ENCODE measurements at places on chromosomes 5 and 9.

- DNase-seq, result no peak
Observed at GRCh38 chr5:115086473-115086872, 83.2 kb downstream of the TRIM36 start.

- DNase-seq, result no peak
Observed at GRCh38 chr5:173989432-173990082, 587 bp downstream of the C5orf47 start.

- DNase-seq, result no peak
Observed at GRCh38 chr9:107545036-107545435, 55.5 kb upstream of the KLF4 start.

DNA sequence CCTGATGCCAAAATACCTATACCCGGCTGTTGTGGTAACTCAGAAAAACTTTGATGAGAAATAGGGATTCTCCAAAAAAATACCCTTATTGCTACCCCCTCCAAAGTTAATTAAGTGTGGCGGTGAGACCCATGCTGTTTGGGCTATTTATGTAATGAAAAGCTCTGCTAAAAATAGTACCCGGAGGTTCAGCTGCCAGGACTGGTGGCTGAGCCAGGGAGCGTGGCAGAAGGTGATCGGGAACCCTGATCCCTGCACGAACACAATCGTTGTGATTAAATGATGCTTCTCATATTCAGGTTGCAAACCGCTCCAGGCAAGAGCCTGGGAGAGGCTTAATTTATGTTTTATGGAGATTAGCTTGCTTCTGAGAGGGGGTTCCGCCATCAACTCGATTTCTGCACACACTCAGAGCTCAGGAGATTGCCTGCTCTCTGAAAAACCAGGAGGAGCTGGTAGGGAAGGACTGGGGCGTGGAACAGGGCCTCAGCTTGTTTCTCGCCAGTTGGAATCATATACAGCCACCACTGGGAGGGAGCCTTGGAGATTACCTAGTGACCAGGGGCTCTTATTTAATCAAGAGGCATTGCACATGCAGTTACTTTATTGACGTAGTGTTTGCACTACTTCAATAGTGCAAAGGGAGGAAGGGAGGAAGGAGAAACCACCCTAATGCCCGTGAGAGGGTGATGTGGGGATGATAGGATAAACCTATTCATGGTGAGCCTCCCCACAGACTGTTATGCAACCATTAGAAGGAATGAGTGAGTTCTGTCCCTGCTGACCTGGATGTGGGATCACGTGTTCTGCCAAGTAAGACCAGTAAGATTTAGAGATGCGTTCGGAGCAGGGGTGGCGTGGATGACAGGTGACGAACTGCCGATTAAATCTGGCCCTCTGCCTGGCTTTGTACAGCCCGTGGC, 23.4 kb downstream of the HRH2 start:
- no peak for DNase-seq

DNA sequence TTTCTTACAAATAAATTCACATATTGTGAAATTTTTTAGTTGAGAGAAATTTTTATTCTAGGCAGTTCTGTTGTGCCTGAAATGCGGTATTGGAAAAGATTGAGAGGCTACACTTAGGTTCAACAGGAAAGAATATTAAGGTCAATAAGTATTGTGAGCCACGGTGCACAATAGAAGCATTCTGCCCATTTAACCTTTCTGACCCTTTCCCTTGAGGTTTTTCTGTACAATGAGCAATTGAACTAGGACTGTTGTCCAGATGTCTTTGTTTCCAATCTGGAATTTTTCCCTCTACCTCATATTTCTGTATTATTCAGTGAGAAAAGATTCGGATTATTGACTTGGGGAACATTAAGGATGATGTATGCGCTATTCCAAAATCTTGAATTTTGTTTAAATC, 205.2 kb downstream of the NR3C1 start:
- no peak for DNase-seq

DNA sequence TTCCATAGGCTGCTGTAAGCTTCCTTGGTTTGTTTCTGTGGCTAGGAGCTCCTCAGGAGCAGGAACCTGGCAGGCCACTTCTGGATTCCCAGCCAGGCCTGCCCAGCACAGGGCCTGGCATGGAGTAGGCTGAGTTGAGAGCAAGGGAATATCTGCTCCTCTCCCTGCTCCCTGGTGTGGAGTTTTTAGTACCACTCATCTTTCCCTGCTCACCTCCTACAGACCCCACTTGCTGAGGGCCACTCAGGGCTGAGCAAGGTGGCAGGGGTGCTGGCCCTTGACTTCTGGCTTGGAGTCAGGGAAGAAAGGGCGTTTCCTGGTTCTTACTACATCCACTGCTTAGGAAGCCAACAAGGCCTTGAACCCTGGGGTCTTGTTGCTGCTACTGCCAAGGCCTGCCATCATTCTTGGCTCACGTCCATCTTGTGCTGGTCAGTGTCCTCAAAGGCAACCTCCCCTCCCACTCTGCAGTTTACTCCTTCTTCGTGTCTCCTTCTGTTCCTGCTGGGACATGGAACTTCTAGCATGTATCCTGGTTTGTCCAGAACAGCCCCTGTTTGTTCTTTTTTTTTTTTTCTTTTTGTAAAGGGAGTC, 54.9 kb downstream of the PSD2 start:
- no peak for DNase-seq

GRCh38 chr9:131483319-131484050, 19.2 kb upstream of the POMT1 start:
- no peak for DNase-seq

- no peak for DNase-seq
Observed at GRCh38 chr5:36105819-36106218, 39.1 kb upstream of the UGT3A2 start.

GRCh38 chr5:172749076-172749475, 21.9 kb downstream of the DUSP1 start:
- DNase-seq, result no peak

DNA sequence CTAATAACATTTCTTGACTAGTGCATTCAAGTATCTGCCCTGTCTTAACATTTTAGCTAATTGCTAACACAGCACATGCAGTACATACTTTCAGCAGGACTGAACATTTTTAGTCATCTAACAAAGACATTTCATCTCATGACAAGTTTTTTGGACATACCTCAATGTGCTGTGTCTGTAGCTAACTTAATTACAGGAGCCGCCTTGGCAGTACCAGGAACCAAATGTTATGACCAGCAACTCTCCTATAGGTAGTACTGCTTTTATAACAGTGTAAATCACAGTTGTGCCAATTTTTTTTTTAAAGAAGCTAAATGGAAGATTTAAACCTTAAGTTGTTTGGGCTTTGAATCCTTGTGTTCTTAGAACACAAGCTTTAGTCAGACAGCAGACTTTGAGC, 99.4 kb upstream of the SAP30L start:
- DNase-seq, result no peak

- no peak for DNase-seq
Observed at GRCh38 chr5:3261081-3261480, 334.6 kb upstream of the IRX1 start.

- DNase-seq, result no peak
Observed at GRCh38 chr9:134222018-134222573, 57.7 kb upstream of the RNU6ATAC start.

GRCh38 chr5:181221105-181221791, 1.8 kb upstream of the TRIM41 start:
- no peak for DNase-seq

DNA sequence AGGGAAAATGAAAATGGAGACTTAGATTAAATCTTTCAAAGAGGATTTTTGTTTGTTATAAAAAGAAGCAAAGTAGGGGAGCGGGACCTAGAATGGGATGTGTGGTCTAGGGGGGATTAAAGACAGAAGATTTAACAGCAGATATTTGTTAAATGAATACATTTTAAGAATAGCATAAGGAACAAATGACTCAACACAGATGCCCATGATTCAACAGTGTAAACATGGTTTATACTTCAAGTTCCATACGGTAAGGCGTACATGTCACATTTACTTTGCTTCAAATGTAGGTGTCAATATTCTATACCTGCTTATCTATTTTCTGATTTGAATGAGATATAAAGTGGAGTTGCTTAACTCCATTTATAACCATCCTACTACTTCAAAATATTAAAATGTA, 1.5 kb downstream of the TICAM2 start:
- no peak for DNase-seq

DNA sequence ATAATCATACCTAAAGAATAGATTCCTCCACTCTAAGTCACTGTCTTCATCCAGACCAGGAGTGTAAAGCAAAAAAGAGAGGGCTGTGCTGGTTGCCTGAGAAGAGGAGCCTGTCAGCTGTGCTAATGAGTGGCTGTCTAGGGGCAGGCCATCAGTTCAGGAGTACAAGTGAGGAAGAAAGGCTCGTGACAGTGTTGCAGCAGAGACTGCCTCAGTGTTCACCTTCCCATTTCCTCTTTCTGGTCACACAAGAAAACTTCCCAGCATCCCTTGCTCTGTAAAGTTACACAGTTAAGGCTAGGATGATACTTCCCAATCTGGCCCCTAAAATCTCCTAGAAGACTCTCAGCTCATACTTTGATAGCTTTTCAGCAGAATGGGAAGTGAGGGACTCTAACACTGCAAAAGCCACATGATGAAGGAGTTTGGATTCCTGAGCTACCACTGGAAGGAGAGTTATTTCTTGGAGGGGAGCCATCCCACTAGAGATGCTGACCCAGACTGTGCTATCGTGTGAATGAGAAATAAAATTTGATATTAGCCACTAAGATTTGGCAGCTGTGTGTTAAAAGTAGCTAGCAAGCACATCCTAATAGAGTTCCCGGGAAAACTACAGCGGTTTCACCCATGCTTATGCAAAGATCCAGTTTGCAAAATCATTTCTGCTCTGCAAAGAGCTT, 67.1 kb downstream of the ADAMTS12 start:
- DNase-seq, result no peak

DNA sequence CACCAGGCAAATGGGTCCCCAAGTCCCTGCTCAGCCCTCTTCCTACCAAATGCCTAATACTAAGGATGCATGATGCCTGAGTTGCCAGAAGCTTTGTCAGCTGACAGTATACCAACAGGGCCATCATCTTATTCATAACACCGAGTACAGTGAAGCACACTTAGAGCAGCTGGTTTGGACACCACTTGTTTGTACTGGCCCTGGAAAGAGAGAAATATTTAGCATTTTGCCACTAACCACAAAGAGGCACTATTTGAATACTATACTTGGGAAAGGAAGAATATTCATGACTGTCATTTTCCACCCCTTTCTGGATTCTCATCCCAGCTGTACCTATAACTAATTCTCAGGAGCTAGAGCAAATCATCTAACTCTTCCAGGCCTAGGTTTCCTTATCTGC, 364.4 kb upstream of the KIF2A start:
- no peak for DNase-seq

DNA sequence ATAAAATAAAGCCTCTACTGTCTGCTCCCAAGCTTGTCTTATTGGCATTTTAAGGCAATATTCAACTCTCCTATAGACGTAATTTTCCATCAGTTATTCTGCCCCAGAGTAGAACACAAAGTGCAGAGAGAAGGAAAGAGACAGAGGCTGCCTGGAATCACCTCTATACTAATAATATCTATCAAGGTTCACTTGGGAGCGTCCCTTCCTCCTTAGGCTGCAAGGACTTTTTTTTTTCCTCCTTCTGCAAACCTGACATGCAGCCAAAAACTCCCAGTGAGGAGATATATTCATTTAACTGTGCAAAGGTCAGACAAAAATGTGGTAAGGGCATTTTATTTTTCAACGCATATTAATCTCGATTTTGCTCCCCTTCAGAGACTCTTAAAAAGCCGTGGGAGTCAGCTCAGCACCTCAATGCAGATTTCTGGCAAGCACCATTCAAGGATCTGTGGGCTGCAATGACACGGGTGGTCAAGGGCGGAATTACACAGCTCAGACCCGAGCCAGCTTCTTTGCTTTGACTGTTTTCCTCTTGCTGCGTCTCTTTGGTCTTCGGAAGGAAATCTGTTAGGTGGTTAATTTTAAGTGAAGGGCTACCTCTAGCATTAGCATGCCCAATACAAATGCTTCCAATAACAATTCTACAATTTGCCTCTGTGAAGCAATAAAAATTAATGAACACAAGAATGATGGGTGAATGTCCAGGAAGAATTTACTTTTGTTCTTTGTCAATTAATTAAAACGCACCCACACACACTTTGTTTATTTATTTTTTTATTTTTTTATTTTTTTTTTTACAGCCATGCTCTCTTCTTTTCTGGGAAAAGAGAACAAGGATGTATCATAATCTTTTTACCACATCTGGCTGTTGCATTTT, 587.7 kb upstream of the GRAMD2B start:
- DNase-seq, result peak; percentile 73

- DNase-seq, result peak; percentile 23
Observed at GRCh38 chr5:115068239-115069086, 101.2 kb downstream of the TRIM36 start.

GRCh38 chr9:22683700-22684075, 237.1 kb downstream of the DMRTA1 start:
- DNase-seq, result no peak

DNA sequence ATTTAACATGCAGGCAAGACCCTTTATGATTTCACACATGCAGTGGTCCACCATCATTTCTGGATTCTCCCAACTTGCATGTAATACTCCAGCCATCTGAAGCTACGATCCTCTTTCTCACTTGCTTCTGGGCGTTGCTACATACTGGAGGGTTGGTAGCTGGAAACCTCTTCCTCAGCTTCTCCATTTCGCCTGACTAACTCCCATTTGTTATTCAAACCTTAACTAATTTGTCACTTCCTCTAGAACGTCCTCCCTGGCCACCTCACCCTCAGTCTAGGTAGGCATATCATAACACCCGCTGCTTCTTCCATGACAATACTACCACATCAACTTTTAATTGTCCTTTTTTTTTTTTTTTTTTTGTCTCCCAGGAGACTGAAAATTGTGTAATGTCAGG, 72.6 kb upstream of the EQTN start:
- no peak for DNase-seq

DNA sequence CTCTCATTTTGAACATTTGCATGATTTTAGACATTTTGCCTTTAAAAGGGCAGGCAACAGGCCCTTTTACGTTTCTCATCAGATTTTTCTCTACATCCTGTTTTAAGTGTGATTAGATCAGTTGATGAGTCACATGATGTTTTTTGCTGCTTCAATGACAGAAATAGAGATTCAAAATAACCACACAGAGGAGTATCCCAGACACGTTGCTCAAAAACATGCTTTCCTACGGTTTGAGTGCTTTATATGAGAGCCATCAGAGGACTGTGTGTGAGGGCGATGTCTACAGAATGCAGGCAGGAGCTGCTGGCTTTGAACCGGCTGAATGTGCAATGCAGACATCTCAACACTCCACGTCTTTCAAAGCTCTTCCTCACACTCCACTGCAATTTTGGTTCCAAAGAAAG, 42.1 kb downstream of the OTULIN start:
- DNase-seq, result no peak

- DNase-seq, result no peak
Observed at GRCh38 chr5:55096182-55096581, 6.3 kb upstream of the GZMA start.

GRCh38 chr9:92042260-92042659, 73.0 kb downstream of the SPTLC1 start:
- no peak for DNase-seq

Data from NAMALWA (cell line).